Fibroblast of skin of left quadriceps (primary cell): ENCODE measurements at places on chromosomes 6 and 20.

- no peak for DNase-seq
Observed at GRCh38 chr6:73680289-73680918, 15.6 kb upstream of the CD109 start.

GRCh38 chr6:16608444-16608843 is 152.8 kb downstream of the ATXN1 start:
- DNase-seq, result no peak

GRCh38 chr6:75761489-75761888 is 12.4 kb downstream of the MYO6 start:
- no peak for DNase-seq

GRCh38 chr6:112218563-112218962 is 35.8 kb downstream of the LAMA4 start:
- no peak for DNase-seq

DNA sequence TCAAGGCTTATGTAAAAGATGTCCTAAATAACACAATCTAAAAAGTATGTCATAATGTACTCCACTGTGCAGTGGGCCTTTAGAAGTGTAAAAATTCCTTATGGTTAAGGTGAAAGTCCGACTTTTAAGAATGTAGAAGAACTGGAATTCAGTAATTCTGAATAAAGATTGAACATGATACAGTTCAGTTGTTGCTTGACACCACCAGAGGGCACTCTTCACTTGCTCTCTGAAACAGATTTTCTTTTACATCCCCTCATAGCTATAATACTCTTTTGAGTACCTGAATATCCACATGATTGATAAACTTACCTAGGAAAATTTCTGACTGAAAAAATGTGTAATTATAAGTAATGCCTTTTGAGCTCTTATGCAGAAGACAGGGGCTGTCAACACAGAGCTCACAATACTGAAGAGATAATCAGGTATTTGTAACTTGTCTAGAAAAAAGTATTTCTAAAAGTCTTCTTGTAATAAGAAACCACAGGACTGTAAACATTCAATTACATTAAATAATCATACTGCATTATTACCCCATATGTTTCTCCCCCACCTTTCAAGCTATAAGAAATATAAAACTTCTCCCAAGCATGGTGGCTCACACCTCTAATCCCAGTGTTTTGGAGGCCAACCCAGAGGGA is 92.1 kb downstream of the POPDC3 start:
- DNase-seq, result peak; percentile 30
